Stimulated activated CD4-positive, alpha-beta T cell treated with anti-CD3 and anti-CD28 coated beads, Interleukin-12 subunit alpha, Interleukin-12 subunit beta, amount 100 ng/mL, for 24 hours (primary cell): ENCODE measurements at places on chromosomes 11 and 22.
A peak's percentile ranks its signal among the peaks of the same experiment; 100 is the strongest.

DNA sequence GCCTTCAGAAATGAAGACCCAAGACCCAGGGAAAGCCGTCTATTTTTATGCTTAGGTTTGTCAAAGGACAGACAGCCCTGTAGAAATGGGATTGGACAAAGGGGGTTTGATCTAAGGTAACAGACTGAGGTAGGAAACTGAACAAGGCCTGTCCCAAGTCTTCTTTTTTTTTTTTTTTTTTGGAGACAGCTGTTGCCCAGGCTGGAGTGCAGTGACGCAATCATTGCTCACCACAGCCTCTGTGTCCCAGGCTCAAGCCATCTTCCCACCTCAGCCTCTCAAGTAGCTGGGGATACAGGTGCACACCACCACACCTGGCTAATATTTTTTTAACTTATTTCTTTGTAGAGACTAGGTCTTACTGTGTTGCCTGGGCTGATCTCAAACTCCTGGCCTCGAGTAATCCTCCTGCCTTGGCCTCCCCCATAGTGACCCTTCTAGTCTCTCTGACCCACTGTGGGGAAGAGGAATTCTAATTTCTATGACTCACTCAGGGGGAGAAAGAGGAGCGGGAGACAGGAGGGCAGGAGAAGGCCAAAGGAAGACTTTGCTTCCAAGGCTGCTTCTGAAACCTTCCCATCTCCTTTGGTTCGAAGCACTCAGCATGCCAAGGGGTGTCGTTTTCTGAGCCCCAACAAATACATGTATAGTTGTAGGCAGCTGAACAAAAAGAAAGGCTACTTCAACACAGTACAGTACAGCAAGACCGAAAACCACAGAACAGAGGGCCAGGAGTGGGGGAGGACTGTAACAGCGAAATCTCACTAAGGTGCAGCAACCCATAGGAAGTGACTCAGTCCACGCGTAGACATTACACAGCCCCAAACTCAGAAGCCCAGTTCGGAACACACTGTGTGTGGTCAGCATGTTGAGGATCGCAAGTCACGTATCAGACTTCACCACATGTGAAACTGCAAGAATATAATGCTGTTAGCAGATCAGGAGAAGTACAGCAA is 872 bp downstream of the TMA7B start:
- peak; percentile 44 for DNase-seq

- no peak for DNase-seq
Measured at GRCh38 chr11:17400048-17400775, 11.8 kb upstream of the KCNJ11 start.

GRCh38 chr11:71574418-71574817 is 8.3 kb downstream of the KRTAP5-11 start:
- no peak for DNase-seq

- DNase-seq, result no peak
Measured at GRCh38 chr11:118021146-118021545, 35.0 kb downstream of the IL10RA start.

DNA sequence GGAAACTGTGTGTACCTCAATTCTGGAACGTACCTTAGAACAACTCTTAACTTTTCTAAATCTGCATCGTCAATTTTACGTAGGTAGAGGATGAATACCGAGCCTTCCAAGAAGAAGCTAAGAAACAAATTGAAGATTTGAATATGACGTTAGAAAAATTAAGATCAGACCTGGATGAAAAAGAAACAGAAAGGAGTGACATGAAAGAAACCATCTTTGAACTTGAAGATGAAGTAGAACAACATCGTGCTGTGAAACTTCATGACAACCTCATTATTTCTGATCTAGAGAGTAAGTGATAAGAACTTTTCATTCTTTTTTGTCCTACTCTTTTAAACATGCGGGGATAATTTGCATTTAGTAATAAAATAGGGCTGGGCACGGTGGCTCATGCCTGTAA is 53.5 kb downstream of the SPECC1L start:
- DNase-seq, result no peak

- DNase-seq, result no peak
Measured at GRCh38 chr22:43185860-43186261, 1.1 kb downstream of the TTLL12 start.

- no peak for DNase-seq
Measured at GRCh38 chr11:10693509-10694081, at the start of gene IRAG1. Gene IRAG1 (minus strand): TSS chr11:10693755. CDS start chr11:10693602, 153 bp downstream.

GRCh38 chr11:123020968-123021367 is 39.3 kb upstream of the BSX start:
- DNase-seq, result peak; percentile 3

- no peak for DNase-seq
Measured at GRCh38 chr11:72119198-72119597, 6.7 kb upstream of the ANAPC15 start.

- DNase-seq, result no peak
Measured at GRCh38 chr11:33266393-33267215, 9.4 kb downstream of the HIPK3 start.

- DNase-seq, result no peak
Measured at GRCh38 chr11:62875698-62876478, 4.8 kb upstream of the SLC3A2 start.

DNA sequence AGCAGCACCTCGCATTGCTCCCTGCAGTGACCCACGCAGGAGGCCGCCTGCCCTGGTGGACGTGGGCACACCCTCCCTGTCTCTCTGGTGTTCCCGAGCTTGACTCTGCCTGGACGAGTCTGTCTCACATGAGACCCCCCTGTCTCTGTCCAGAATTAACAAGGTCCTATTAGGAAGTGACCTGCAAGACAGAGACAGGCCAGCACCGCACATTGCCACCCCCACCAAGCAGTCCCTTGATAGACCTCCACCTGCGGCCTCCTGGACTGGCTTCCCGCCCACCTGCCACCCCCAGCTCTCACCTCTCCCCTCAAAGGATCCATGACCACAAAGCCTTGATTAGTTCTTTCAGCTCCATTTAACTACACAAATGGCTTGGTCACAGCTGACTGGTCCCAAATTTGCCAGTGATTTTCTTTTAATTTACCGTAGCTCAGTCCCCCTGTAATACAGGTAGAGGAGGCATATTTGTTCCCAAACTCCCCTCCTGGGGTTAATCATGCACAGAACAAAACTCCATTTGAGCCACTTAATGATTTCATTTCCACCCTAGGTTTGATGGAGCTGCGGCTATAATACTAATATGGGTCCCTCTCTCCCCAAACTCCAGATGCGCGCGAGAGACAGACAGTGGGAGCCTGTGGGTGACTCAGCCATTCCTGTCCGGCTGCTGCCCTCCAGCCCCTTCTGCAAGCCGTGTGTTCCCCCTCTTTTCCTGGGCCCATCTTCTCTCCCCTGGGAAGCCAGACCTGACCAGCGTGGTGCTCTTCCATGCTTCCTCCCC is 11.2 kb downstream of the SPATA19 start:
- DNase-seq, result no peak

DNA sequence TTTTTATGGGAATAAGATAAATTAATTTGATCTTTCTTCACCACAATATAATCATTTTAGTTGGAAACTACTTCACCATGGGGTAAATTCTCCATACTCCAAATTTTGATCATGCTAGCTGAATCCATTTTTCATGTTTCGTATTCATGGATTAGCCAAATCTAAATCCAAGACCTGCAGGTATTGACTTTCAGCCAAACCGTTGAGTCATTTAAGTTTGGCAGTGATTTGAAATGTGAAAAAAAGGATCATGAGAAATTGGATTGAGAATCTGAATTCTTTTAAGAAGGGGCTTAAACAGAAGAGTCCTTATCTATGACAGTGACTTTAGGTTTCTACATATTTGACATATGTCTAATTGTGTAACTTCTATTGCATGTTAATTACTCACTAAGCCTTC is 5.3 kb downstream of the GAS2 start:
- no peak for DNase-seq

- DNase-seq, result no peak
Measured at GRCh38 chr11:87870086-87870485, 305.2 kb downstream of the RAB38 start.

DNA sequence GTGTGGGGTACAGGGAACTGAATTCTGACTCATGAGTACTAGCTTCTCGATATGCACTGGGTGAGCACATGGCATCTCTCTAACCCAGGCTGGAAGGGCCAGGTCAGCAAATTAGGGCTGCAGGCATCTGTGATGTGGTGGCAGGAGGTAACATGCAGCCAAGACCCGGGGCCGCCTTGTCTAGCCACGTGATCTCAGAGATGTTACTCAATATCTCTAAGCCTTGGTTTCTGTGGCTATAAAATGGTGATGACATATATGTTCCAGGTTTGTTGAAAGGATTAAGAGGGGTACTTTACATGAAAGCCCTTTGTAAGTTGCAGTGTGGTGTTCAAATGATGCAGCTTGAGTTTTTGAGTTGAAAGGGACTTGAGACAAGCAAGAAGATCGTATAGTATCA is 3.2 kb downstream of the ST14 start:
- no peak for DNase-seq

- DNase-seq, result no peak
Measured at GRCh38 chr11:36388951-36389350, 92.9 kb downstream of the PRR5L start.

GRCh38 chr22:42937164-42937843 is 77.6 kb downstream of the PACSIN2 start:
- DNase-seq, result no peak

- DNase-seq, result no peak
Measured at GRCh38 chr22:27205492-27206373, 548.3 kb downstream of the MIAT start.

DNA sequence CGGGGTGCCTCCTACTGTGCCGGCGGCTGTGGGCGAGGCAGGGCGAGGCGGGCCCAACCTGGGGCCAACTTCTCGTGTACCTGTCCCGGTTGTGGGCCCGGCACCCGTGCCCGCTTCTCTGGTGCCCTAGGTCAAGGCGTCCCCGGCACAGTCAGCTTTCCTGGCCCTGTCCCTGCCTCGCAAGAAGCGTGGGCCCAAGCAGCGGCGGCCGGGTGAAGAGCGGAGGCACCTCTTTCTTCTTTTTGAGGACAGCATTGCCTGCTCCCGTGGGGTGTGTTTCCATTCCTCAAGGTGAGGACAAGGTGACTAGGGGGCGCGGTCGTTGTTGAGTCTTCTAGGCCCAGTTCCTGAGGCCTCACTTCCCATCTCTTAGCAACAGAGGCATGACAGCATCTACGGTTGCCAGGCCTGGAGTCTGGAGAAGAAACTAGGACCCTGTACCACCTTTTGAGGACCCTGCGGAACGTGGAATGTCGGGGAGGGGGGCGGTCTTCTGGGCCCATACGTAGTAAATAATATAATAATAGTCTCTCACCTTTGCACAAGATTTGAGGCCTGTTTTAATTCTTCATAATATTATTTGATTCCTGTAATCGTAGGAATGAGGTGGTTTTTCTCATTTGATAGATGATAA is 418 bp downstream of the ACO2 start:
- peak; percentile 28 for DNase-seq

DNA sequence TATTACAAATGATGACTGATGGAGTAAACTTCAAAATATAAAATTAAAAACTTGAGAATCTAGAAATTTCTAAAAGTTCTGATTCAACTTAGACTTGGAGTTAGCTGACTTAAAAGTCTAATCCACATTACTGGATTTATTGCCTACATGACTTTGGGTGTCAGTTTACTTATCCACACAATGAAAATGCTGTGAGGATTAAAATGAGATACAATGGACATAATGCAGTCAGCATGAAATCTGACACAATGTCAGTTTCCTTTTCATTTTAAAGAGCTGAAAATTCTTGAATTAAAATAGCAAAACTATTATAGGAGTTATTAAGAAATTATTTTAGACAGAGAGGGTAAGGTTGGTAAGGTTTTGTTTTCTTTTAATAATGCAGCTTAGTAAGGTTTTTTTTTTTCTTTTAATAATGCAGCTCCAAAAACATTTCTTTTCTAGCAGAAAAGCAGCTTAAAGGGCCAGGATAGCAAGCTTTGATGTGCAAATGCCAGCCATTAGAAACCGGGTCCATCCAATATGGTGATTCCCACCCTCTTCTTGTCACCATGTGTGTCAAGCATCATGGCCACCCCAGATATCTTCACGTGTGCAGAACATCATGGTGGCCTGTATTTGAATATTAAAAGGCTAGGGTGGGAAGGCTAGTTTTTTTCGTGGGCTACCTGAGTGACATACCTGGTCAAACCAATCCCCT is 18.9 kb downstream of the APIP start:
- no peak for DNase-seq

- DNase-seq, result no peak
Measured at GRCh38 chr11:61912530-61912898, 4.9 kb downstream of the RAB3IL1 start.

DNA sequence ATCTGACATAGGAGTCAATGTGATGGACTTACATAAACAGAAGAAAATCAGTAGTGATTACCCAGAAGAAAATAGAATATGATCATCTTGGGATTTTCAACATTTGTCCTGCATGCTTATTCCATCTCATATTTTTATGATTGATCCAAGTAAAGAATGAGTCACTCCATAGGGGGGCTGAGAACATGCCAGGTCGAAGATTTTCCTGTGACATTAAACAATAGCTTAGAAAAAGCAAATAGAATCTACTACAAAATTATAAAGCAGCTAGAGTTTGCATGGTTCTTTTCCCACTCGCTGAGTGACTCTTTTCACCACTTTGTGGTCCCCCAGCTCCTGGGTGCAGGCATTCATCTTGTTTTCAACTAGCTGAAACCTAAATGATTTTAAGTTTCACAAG is 56.3 kb downstream of the DDI1 start:
- no peak for DNase-seq

DNA sequence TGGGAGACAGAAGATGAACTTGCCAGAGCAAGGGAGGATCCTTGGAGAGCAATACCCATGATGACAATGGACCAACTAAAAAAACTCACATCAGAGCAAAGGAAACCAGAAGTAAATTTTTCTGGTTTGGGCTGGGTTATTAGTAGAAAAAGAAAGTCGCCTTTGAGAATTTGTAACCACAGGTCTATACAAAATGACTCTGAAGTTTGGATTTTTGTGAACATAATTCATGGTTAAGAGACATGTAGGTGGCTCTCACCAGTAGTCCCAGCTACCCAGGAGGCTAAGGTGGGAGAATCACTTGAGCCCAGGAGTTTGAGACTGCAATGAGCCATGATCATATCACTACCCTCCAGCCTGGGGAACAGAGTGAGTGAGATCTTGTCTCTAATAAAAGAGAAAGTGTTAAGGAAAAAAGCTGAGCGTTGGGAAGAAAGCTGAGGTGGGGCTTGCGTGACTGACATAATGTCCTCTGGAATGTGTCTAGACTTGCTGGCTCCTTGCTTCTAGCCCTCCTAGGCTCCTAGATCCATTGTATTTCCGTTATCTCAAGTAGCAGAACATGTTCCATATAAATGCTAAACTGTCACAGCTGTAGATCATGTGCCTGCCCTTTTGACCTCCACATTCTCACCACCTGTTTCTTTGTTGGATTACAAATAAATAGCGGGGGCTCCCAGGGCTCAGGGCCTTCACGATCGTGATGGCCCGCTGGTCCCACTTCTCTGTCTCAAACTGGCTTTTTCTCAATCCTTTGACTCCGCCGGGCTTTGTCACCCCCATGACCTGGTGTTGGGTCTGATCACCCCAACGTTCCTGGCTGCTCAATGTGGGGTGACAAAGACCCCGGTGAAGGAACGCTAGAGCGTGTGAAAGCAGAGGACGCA is 56.2 kb upstream of the SC5D start:
- DNase-seq, result no peak

DNA sequence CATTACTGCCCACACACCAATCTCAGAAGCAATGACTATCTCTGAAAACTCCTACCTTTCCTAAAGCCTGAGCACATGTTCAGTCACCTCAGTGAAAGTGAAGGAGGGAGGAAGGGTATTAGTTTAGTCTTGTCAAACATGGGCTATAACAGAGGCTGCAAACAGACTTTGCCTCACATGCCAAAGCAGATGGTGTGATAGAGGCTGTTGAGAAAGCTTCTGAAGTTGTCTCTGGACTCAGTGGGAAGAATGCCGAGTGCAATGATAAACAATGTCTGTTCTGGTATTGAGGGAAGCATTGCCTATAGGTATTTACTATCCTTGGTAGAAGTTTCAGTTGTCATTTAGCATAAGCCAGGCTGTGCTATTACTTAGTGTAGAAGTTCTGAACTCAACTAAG is 314.5 kb upstream of the CCDC90B start:
- DNase-seq, result no peak
